Esophagus mucosa (tissue), 1 donor: ENCODE measurements at places on chromosomes 11 and 22.
A peak's percentile ranks its signal among the peaks of the same experiment; 100 is the strongest.

- no peak for ATAC-seq
Observed at GRCh38 chr22:44665115-44665514, 36.9 kb upstream of the PRR5 start.

DNA sequence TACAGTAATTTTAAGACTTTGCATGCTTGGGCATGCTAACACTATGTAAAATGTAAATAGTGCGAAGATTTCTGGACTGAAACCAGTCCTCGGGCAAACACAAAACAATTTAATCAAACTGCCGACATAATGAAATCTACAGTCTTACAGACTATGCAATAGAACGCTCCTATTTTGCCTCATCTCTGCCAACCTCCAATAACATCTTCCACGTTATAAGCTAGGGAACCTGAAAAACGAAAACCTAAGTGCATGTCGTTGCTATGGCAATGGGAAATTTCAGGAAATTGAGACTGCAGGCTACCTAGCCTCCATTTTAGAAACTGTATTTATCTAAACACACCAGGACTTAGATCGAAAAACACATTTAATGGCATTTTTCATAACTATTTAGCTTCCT, 1.1 kb downstream of the CSTF3 start:
- peak; percentile 37 for ATAC-seq

DNA sequence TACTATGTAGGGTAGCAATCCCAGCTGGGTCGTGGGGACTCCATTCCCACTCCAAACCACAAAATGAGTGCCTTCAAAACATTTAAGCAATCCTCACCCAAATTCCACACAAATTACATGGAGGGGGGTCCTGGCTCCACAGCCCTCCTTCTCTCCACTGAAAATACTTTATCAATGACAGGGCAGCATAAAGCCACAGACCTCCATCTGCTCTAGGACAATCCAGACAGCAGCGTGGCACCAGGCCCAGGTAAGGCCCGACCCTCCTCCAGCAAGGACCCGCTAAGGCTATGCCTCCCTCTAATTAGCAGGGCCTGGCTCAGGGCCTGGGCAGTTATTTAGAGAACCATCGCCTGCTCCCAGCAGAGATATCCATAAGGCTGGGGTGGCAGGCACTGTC, at the start of gene PANX3:
TSS of gene PANX3 (plus strand) at position 365 of the 400 bp plus-strand sequence. CDS start 129 bp downstream, outside the sequence.
- peak; percentile 25 for ATAC-seq

DNA sequence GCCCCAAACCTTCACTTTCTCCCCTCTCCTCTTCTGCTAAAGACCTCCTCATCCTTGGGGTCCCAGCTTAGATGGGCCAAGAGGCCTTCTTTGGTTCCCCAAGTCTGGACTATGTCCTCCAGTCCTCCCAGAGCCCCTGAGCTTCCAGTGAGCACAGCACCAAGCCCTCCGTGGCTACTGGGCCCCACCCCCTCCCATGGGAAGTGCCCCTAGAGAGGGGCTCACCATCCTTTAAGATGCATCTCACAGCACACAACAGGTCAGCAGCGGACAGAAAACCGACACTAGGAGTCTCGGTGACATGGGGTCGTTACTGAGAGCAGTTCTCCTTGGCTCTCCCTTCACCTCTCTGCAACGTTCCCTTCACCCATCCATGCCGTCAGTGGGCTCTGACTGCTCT, 2.7 kb downstream of the LRRC32 start:
- ATAC-seq = no peak

DNA sequence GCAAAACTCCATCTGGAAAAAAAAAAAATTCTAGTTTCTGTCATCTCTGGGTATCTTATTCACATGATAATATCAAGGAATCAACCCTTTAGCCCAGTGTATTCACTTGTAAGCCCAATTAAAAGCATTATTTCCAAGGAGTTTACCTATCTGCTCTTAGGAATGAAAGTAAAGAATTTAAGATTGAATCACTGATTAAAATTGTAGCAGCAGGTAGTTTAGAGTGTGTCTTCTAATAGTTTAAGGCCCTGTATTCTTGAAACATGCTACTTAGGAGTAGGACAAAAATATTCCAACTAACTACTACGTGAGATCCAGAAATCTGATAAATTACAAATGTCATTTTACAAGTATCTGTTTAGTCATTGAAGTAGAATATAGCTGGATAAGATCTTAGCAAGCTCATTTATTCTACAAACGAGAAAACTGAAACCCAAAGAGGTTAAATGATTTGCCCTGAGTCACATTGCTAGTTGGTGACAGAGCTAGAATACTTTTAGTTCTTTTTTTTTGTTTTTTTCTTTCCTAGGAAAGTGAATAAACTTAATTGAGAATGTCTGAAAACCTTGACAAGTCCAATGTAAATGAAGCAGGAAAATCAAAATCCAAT, 4.0 kb downstream of the TCP11L1 start:
- ATAC-seq = no peak

DNA sequence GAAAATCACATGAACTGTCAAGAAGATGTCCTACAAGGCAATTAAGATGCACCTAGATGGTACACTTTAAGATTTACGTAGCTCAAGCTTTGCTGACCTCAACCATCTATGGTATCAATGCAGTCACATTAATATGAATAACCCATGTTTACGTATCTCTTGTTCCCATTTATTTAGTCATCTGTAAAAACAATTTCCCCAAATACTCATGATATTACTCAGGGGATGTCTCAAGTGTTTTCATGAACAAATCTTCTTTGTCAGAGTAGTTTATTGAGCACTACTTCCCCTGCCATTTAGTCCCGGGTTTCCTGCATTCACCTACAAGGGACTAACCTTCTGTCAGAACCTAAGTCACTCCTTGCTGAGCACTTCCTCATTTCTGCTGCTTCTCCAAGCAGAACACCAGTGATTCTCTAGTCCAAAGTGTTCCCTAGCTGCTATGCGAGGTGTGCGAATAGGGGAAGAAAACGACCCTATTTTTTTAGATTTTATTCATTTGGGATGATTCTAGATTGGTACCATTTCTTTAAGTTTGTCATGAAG, 554.3 kb upstream of the LRRC4C start:
- ATAC-seq = no peak

GRCh38 chr22:27687984-27688545, 113.5 kb downstream of the MN1 start:
- peak; percentile 13 for ATAC-seq

DNA sequence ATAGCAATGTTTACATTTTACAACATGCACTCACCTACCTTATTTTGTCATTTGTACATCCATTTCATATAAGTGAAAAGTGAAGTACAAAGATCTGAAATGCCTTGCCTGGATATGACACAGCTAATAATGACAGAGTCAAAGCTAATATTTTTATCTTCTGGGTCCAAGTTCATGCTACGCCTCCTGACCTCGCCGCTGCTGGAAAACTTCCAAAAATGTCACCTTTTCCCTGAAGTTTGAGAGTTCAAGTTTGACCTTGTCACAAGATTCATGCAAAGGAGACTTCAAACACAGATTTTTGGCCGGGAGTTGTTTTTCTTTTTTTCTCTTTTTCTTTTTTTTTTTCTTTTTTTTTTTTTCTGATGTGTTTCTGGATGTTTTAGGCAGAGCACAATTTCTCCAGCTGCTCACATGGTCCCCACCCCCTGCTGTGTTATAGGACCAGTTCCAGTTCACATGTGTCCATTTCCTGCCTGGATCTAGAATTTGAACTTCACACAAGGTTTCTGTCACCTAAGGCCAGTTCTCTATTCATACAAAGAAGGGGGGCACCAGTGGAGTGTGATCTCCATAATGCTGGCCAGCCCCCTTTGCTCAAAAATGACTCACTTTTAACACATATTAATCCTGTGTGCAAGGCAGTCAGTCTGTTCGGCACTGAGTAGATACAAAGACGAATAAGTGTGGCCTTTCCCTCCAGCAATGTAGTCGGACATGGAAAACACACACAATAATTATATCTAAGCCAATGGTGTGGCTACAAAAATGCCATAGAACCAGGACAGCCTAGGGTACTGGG, 546.8 kb downstream of the BUD13 start:
- no peak for ATAC-seq

DNA sequence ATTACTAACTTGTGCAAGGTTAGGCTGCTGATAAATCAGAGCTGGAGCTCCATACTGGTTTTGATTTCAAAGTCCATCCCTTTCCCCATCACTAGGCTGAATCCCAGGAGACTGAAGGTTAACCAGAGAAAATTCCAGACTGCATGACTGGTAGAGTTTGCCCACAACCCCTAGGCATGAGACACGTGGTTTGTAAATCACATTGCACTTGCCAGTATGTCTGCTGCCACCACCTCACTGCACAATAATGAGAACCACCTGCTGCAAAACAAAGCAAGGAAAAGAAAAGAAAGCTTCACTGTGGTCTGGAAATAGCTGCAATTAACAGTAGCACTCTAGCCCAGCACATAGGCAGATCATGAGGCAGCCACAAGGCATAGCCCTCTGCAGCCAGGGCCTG, 67.6 kb upstream of the NTM start:
- no peak for ATAC-seq

DNA sequence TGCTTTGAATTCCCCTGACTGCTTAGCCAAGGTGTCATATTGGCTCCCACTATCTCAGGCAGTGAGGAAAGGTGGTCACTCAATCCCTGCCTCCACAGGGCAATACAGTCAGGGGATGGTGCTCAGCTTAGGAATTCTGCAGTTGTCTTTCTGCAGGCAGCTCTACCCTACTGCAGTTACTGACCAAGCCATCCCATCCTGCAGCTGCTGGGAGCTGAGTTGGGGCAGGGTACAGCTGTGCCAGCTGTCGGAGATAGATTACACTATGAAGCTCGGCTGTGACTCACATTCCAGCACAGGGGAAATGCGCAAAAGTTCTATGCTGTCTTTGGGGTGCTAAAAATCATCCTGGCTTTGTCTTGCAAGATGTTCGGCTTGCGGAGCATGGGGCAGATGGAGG, 4.4 kb upstream of the DAGLA start:
- ATAC-seq = no peak

GRCh38 chr22:43796567-43796966, 15.5 kb downstream of the EFCAB6 start:
- no peak for ATAC-seq

GRCh38 chr11:106482917-106483785, 405.7 kb downstream of the AASDHPPT start:
- no peak for ATAC-seq

DNA sequence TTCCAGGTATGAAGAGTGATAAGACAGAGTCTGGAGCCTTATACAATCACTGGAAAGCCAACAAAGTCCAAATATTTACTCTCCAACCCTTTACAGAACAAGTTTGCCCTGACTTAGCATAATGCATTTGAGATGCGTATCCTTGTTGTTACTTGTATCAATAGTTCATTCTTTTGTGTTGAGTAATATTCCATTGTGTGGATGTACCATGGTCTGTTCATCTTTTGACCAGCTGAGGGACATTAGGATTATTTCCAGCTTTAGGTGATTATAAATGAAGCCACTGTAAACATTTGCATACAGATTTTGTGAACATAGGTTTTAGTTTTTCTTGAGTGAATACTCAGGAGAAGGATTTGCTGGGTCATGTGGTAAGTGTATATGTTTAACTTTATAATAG, 9.7 kb downstream of the SDHAF2 start:
- peak; percentile 57 for ATAC-seq

GRCh38 chr11:122246874-122247273, 130.9 kb upstream of the BLID start:
- no peak for ATAC-seq

GRCh38 chr11:128422576-128423370, 164.6 kb downstream of the ETS1 start:
- peak; percentile 37 for ATAC-seq

- ATAC-seq = no peak
Observed at GRCh38 chr11:127226949-127227348, 226.4 kb upstream of the KIRREL3 start.

- no peak for ATAC-seq
Observed at GRCh38 chr11:19664886-19665548, 47.6 kb upstream of the NAV2 start.

- no peak for ATAC-seq
Observed at GRCh38 chr22:39313258-39314001, 6.0 kb downstream of the RPL3 start.

DNA sequence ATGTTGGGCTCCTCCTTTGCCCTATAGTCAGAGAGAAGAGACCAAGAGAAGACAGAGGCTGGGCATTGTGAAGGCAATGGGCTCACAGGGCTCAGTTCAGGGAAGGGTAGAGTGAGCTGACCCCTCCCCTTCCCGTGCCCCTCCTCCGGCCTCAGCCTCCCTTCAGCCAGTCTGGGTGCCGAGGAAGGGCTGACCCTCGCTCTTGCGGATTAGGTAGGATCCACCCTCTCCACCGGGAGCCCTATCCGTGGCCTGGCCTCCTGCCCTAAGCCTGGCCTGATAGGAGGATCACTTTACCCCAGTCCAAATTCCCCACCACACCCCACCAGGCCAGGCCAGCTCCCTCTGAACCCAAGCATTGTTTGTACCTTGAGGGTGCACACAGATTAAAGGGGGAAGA, 1.8 kb upstream of the PPP1R14B start:
- ATAC-seq = no peak

DNA sequence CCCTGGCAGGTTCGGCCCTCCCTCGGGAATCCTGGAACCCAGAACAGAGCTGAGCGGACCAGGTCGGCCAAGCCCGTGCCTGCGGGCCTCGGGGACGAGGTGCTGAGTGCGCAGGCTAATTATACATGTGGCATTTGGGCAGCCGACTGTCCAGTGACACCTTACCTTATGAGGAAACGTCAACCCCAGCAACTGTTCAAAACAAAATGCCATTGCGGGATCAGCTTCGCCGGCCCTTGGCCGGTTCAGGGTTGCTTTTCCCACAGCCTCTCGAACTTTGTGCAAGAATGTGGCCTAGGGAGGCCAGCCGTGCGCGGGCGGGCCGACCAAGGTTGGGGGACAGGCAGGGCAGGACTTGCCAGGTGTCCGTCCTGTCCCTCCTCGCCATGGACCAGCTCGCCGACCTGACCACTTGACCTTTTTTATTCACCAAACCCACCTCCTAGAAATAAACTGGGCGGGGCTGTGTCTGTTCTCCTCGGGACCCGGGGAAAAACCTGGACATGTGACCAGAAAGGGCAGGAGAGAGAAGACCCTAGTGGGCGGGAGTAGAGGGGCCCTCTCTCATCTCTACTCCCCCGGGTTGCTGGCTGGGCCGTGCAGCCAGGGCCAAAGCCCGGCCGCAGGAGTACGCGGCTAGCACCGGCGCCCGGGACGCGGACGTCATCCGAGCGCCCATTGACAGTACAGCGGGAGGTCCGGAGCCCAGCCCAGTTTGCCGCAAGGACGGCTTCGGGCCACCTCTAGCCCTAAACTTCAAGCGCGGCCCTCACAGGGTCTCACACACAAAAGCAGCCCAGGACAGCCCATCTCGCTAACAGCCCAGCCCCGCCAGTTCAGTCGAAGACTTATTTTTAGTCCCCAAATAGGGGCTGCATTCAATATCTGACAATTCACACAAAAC, 134.3 kb upstream of the C11orf58 start:
- ATAC-seq = peak; percentile 17
